DMS53 (cell line): ENCODE measurements at places on chromosomes 1 and 21.
A peak's percentile ranks its signal among the peaks of the same experiment; 100 is the strongest.

GRCh38 chr1:7223334-7224080 lies 438.3 kb downstream of the CAMTA1 start:
- DNase-seq: peak; percentile 31

DNA sequence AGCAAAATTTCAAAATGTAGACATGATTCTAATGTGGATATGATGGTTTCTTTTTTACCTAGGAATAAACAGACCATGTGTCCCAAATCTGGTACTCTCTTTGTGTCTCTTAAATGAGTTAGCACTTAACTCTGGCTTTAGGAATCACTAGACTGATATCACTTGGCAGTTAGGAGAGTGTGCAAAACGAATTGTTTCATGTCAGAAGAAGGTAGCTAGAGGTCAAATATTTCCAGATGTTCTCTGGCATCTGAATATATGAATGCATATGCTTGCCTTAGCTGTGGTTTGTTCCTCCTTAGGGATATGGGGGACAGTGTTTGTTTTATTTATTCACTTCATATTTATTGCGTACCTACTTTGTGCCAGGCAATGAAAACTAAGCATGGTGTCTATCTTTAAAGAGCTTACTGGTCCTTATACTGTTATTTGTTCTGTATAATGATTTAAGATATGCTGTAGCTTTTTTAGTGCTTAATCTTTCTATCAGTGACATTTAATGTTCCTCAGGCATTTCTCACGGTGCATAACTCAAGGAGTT lies 65.2 kb downstream of the LRRC8C start:
- DNase-seq: no peak

- DNase-seq: no peak
These were observed 17.0 kb downstream of the C1orf198 start for GRCh38 chr1:230851291-230851691.

DNA sequence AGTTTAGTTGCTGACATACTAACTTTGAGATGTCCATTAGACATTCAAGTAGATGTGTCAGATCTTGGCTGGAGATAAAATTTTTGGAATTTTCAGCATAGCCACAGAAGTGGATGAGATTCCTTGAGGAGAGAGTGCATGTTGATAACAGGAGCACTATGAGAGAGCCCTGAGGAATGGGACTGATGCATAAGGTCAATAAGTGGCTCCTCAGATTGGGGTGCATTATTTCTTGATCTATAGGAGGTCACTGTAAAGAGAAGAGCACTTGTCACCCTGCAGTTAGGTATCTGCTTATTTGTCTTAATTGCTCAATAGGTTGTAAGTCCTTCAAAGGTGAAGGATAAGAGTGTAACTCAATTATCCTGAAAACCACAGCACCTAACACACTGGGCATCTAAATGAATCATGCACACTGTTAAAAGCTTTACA lies 52.0 kb upstream of the TACSTD2 start:
- DNase-seq: no peak

DNA sequence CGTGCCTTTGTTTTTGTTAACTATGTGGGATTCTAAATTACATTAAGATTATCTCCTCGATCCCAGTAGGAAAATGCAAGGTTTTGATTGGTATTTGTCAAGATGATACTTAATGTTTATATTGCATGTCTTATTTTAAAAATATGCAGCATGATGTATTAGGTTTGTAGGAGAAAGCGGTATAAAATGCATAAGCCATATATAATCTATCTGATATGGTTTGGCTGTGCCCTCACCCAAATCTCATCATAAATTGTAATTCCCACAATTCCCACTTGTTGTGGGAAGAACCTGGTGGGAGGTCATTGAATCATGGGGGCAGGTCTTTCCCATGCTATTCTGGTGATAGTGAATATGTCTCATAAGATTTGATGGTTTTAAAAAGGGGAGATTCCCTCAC lies 198.1 kb upstream of the NCAM2 start:
- DNase-seq: no peak

DNA sequence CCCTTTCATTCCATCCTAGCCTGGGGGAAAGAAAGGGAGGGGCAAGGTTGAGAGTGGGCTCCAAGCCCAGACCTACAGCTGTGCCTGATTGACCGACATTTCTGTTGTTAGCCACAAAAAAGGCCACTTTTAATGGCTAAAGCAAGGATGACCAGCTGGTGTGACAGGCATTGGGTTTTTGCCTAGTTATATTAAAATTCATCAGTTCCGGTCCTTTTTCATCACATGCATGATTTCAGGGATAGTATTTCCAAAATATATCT lies 192.3 kb downstream of the ZNF326 start:
- DNase-seq: no peak

GRCh38 chr1:8439015-8439702 lies 121.2 kb downstream of the SLC45A1 start:
- DNase-seq: peak; percentile 91

DNA sequence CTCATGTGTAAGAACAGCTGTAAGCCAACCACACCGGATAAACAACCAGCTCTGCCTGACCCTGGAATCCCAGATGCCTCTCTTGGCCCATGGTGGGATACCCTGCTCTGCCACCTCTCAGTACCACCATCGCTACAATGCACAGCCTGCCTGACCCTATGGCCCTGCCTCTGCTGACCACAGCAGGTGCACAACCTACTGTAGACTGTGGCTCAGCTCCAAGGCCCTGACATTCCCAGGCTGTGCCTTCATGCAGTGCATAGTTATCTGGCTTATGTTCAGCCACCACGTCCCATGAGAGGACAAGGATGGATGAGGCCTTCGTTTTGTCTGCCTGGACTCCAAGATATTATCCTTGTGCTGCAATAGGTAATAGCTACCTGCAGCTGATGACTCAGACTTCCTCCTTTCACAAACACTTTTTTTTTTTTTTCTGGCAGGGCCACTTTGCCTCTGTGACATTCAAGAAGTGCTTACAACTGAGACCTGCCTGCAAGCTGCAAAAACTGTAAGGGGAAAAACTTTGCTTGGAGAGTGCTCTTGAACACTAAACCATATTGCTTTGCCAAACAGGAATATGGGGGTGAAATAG lies 177.7 kb downstream of the URB2 start:
- DNase-seq: peak; percentile 84

DNA sequence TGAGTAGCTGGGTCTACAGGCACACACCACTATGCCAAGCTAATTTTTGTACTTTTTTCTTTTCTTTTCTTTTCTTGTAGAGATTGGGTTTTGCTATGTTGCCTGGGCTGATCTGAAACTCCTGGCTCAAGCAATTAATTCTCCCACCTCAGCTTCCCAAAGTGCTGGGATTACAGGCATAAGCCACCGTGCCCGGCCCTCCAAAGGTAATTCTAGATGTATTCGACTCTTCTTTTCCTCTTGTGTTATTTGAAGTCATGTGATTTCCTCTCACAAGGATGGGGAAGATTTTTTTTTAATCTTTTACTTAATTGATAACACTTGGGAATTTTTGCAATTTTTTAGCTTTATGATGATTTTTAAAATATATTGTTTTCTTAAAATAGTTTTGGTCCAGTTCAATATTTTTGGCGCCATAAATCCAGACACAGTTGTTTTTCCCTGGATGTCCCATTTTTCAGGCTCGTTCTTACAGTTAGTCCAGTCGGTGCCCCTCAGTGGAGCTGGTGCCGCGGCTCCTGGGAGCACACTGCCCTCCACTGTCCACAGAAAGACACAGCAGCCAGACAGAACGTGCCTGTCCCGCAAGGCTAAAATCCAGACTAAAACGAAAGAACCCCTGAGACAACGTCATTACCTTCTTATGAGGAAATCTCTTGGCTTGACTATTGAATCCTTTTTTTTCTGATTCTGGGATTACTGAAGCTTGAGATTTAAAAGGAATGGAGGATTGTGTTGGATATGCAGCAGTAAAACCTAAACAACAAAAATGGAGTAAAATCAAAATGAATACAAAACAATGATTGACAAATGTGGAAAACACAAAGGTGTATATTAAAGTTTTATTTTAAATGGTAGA lies 22.4 kb downstream of the STPG1 start:
- DNase-seq: peak; percentile 88

DNA sequence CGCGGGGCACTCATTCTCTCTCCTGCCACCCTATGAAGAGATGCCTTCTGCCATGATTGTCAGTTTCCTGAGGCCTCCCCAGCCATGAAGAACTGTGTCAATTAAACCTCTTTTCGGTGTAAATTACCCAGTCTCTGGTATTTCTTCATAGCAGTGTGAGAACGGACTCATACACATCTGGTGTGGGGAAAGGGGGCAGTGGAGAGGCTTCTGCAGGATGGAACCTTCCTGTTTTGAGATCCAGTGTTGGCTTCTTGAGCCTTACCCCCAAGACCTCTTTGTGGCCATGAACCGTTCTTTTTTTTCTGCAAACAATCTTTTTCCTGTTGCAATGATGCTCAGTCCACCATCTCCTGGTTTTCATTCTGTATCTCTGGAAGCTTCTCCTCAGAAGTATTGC lies 248.4 kb downstream of the PRDM2 start:
- no peak for DNase-seq

DNA sequence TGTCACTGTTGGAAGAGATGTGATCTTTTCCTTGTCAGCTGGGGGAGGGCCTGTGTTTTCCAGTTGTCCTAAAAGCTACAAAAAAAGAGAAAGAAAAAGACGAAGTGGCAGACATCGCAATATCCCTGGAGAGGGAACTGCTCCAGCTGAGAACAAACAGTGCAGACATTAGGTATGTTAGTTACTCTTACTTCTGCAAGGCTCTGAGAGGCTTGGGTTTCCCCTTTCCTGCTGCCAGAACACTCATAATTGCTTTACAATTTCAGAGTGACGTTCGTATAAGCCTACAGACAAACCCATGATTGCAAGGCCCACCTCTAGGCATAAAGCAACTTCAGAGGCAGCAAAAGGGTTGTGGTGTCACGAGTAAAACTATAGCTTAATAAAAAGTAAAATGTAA lies 31.1 kb downstream of the CD160 start:
- DNase-seq: no peak

DNA sequence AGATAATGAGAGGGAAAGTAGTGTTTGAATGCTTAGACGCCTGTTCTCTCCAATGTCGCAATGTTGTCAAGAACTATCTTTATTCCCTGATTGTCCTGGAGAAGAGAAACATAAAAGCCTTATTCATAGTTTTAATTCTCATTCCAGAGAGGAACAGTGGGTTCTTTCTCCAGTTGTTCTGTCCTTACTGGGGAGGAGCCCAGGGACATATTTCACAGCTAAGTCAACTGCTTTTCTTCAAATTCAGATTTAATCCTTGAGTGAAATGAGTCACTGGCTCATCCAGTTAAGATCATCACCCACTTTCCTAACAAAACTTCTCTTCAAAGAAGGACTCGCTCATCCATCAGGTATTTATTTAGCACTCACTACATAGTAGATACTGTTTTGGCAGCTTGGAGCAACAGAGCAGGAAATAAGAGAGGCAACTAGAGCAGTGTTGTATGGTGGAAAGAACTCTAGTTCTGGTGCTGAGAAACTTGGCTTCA lies 365.7 kb upstream of the USP24 start:
- DNase-seq: peak; percentile 24

GRCh38 chr21:45868086-45868485 lies 113.5 kb upstream of the COL6A1 start:
- no peak for DNase-seq

- no peak for DNase-seq
These were observed 44.7 kb downstream of the SKI start for GRCh38 chr1:2272686-2273400.

GRCh38 chr21:37905291-37905690 lies 11.0 kb downstream of the KCNJ6 start:
- DNase-seq: no peak

- no peak for DNase-seq
These were observed at the start of gene NCF2 for GRCh38 chr1:183590244-183591191. Gene NCF2 (minus strand): TSS chr1:183590459. CDS start chr1:183590329, 130 bp downstream.

DNA sequence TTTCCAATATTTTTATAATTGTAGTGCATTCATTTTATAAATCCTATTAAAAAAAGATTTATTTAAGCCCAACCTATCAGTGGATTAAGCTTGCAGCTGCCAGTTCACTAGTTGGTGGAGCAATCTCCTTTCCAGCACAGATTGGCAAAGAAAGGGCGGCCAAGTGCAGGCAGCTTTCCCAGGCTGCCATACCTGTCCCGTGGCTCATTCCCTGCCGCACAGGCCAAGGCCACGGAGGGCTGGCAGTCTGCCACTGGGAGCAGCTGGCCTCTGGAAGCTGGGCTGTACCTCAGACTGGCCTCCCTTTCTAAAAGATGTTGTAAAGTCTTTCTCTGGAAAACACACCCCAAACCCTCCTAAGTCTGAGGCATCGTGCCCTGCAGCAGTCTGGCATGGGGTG lies 74.2 kb downstream of the SIM2 start:
- DNase-seq: peak; percentile 62

DNA sequence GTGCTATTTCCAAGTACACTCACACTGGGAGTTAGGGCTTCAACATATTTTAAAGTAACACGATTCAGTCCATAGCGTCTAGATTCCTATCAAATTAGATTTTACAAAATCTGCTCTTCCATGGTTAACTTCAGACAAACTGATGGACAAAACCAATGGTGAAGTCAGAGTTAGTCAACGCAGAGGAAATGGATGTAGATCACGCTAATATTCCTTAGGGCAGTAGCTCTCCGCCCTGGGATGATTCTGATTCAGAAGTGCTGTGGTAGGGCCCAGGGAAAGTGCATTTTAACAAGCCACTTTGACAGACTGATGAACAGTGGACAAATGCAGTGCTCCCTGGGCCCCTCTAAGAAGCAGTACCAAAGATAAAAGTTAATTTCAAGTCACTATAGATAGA lies 83.2 kb downstream of the HIVEP3 start:
- no peak for DNase-seq

DNA sequence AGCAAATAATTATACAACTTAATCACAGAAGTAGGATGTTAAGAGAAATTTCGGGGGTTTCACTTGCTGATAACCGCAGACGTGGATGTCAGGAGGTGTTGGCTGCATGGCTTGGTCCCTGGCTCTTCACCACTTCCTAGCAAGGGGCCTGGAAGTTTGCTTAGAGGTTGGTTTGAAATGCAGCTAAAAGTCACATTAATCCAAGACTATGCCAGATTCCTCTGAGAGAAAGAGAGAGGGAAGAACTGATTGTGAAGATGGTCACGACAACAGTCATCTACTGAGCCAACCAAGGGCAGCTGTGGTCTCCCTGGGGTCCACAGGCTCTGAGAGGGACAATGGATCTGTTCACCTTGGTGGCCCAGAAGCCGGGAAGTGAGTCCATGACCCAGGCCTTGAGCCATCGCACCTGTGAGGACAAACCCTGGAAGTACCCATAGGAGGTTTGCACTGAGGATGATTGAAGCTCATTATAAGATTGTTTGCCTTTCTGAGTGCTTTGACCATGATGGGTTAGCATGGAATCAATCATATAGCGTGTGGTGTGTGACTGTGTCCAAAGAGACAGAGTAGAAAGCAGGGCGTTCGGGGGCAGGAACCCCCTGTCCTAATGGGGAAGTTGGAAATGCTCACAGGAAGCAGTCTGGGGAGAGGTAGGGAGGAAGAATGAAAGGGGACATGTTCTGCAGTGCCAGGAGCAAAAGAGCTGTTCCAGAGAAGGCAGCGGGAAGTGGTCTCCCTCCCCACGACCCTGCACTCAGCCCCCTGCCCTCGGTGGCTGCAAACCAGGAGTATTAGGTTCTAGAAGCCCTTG lies 47.1 kb downstream of the UMODL1 start:
- DNase-seq: peak; percentile 9

DNA sequence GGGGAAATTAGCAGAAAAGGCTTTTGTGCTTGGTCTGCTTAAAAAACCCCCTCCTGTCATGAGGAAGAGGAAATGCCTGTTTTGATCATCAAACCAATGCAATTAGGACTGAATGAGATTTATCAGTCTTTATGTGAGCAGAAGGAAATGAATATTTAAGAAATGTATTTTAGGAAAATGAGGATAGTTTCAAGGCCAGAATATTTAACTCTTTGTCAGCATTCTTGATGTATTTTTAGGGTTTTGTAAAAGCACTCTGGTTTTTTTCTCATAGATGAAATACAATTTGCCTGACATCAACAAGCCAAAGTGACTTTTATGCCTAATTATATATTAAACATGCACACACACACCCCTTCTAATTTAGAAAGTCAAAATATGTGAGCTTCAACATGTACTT lies 213.8 kb downstream of the GRIK1 start:
- peak; percentile 22 for DNase-seq
